ENCODE measurements at places on chromosomes 13 and 19.

GRCh38 chr13:114050536-114051450, 76.9 kb upstream of the C13orf46 start:
- DNase-seq, result no peak

DNA sequence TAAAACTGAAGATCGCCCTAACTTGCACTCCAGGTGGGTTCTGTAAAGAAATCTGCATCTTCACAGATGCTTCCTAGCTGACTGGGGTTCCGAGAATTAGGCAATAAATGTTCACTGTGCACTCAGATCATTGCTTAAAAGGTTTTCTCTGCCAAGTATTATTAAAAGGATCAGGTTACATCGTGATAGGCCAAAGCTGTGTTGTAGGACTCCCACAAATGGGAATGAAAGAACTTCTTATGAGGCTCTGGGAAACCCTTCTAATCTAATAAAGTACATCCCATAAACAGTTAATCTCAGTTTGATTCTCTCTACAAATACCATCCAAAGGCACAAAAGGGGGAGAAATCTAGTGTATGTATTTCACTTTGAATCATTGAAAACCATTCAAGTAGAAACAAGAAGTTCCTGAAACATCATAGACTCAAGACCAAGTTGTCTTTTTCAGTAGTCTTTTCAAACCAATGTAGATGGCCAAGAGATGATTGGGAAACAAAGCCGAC, 7.1 kb upstream of the POU4F1 start:
- DNase-seq, result no peak

GRCh38 chr19:45515807-45516401, 8.6 kb downstream of the VASP start:
- no peak for DNase-seq

DNA sequence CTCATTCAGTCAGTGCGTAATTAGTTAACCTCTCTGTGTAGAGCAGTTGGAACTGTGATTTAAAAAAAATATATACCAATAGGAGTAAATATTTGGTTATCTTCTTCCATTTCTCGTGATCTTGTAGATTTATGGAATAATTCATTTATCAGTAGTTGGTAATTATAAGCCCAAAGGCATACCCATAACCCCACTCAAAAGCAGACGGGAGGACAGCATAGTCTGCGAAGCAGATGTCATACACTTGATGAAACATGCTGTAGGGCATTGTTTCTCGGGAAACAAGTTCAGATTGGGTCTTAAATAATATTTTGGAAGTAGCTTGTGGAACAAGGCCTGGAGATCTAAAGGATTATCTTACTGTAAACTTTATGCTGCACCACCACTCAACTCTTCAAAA, 119.7 kb downstream of the FRY start:
- no peak for DNase-seq

DNA sequence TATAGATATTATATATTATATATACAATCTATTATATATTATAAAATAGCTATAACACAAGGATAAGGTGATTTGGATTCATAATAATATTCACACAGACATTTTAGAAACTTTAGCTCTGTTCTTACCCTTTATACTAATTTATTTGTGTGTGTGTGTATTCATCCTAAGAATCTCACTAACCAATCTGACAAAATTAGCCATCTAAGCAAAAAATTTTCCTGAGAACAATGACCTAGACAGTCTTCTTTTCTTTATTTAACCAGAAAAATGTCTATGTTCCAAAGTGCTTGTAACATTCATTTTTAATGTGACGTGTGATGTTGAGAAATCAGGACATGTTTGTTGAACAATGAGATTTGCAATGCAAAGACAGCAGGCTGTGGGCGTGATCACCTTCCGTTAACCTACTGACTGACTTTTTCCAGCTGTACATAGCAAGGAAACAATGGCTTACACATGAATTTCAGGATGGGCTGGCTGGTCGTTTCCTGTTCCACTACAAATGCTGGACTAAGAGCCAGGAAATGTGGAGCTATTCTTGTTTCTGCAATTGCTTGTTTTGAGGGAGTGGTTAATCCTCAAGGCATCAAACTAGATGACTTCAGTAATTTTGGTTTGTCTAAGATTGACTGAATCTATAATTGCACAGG, 634.6 kb upstream of the ARGLU1 start:
- no peak for DNase-seq

GRCh38 chr13:110471156-110471832, 90.2 kb downstream of the RAB20 start:
- no peak for DNase-seq

- DNase-seq, result no peak
Measured at GRCh38 chr19:6768236-6768785, 1.1 kb upstream of the SH2D3A start.

All from activated T-helper 1 cell treated with Interleukin-2 at 50 U/mL for 16 hours (primary cell).